Ovary (tissue), 10 donors: ENCODE measurements at places on chromosomes 12 and 14. TPM values are rescaled to one million over a fixed set of nuclear protein-coding genes. Genes with fewer than 3 reads are reported as not detected.

DNA sequence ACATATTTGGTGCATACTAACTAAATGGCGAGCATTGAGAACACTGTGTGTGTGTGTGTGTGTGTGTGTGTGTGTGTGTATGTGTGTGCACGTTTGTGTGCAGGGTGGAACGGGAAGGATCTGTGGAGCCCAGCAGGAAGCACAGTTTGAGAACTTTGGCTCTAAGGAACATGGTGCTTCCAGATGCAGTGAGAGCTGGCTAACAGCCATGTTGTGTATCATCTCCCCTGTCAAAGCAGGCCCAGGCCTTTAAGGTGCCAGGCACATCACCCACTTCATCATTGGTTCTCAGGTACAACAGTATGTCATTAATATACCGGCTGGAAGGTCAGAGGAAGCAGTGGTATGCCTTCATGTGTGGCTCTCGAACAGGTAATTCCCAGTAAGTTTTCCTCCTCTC lies 72.5 kb downstream of the SLC8A3 start:
- DNase-seq: no peak

DNA sequence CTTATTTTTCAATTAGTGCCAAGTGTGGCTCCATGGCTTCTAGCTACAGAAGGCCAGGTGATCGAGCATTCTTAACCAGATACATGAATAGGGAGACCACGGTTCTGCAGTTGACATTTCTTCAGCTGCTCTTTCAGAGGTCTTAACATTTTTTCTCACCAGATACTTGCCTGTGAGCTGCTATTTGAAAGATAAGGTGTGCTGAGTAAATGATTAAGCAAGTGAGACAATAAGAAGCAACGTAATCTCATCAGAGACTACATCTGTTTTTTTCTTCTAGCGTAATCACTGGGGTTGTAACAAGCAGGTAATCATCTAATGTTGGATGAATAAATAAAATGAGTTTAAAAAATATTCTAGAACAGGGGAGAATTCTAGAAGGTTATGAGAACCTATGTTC lies 912.9 kb downstream of the DIO2 start:
- no peak for DNase-seq

- DNase-seq: no peak
Observed at GRCh38 chr14:67269298-67270060, 28.2 kb downstream of the PALS1 start.

IFNG-AS1 gene
- not detected for total RNA-seq

FBLN5 gene
- 87.3 TPM for total RNA-seq

- DNase-seq: no peak
Observed at GRCh38 chr12:61397668-61398067, 862.5 kb upstream of the USP15 start.

- DNase-seq: no peak
Observed at GRCh38 chr12:111312708-111313107, 56.2 kb downstream of the PHETA1 start.

SLCO1A2 gene
- total RNA-seq: not detected

DNA sequence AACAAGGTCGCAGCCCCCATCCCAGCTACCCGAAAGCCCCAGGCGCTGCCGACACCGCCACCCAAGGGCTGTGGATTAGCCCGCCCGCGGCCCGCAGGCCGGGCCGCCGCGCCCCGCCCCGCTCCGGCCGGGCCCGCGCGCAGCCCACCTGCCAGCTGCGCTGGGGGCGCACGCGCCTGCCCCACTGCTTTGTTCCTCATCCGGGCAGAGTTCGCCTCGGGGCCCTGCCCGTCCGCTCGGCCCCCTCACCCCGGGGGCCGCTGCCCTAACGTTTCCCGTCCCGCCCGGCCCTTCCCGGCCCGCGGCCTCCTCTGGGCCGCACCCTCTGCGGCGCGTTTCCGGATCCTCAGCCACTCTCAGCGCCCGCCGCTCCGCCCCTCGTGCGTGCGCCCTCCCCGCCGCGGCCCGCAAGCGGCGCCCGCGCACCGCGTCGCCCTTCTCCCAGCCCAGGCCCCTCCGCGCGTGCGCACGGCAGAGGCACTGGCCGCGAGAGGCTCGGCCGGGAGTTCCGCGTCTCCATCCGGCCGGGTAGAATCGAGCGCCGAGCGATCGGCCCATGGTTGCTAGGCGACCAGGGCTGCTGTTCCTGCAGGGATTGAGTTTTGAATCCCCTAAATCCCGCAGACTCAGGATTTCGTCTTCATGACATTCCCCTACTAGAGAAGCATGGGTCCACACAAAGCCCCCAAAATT lies at the start of gene PRDM4:
TSS of gene PRDM4 (minus strand) at position 329 of the 693 bp plus-strand sequence. CDS start 622 bp downstream, outside the sequence.
- DNase-seq: peak; percentile 95

FAM161B gene
- total RNA-seq: 8.3 TPM

GRCh38 chr12:5694759-5695409 lies 250.2 kb downstream of the ANO2 start:
- no peak for DNase-seq

KRT82 gene
- total RNA-seq: not detected

CLEC1B gene
- total RNA-seq: not detected

AICDA gene
- total RNA-seq: not detected

GRCh38 chr12:106682594-106683234 lies 91.8 kb upstream of the RIC8B start:
- no peak for DNase-seq

DNA sequence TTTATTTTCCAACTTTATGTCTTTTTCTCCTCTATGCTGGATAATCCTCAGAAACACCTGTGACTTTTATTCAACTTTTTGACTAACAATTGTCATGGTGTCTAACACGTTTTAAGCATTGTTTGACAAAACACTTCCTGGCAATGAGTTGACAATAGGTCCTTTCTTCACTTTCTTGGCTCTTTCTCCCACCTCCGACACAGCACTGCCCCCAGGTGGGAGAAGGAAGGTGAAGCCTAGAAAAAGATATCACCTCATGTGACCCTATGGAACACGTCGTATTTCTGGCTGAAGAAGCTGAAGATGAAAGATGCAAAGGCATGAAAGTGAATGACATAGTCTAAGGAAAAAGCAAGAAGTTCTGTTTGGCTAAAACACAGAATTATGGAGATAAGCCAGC lies 430.0 kb downstream of the ETNK1 start:
- DNase-seq: no peak

DNA sequence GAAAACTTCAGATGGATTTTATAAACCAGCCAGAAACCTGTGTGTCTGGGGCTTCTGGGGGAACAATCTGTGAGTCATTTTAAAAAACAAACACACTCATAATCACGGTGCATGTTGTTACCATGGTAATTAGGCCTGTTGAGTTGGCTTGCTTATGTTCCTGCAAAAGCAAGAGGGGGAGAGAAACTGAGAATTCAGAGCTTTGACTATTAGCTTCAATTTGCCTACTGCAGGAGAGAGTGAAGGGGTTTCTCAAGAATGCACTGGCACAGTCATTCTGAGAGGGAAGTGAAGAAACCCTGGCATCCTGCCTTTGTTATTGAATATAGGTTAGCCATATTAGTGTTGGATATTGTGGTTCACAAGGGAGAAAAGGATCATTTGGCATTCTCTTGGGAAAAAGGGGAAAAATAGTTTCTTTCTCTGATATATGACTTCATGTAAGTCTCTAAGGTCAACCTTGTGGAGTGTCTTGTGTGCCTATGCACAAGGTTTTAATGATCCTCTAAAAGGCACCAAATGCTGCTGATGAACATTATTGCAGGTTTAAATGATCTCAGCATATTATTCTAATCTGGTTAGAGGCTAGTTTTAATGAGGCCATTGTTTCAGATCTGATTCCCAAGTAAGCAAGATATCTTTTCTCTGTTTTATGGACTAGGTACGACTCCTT lies 12.9 kb downstream of the GNG2 start:
- DNase-seq: no peak

DNA sequence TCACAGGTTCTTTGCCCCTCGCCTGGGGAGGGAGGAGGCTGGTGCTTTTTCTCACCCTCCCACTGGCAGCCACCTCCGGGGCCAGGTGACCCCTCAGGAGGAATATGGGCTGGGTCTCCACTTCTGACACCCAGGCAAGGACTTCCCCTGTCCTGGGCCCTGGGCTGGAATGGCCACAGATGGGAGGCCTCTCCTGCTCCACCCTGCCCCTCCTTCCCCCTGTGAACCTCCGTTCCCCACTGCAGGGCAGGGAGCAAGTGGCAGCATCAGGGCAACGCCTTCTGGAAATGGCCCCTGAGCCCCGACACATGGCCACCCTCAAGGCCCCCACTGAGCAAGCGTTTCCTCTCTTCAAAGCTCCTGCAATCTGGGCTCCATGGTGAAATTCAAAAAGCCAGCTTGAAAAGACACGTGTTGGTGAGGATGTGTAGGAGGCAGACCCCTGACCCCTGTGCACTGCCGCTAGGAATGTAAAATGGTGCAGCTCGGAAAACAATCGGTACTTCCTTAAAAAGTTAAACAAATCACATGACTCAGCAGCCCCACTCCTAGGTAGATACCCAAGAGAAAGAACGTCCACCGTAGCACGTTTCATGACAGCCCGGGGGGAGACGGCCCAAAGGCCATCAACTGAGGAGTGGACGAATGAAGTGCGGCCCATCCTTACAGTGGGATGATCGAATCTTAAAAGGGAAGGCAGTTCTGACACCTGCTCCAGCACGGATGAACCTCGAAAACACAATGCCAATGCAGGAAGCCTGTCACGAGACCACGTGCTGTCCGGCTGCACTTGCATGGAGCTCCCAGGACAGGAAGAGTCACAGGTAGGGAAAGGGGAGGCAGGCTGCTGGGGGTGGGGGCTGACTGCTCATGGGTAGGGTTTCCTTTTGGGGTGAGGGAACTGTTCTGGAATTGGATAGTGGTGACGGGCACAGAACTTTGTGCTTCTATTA lies 11.5 kb downstream of the XRCC3 start:
- DNase-seq: no peak

DNA sequence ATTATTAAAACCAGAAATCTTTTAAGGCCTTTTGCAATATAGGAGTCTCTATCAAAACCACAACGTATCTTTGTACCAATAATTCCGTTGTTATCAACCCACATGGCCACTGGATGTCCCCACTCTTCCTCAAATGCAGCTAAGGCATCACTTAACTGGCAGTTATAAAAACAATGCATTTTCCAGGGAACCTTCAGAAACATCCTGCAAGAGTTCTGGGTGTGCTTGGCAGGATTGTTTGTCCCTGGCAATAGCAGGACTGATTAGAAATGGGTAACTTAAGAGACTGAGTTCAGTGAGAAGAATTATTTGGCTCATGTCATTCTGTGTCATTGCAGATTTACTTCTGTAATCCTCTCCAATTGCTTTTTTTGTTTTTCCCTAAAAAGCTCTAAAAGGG lies 112.0 kb downstream of the SLC15A5 start:
- no peak for DNase-seq

MYF5 gene
- not detected for total RNA-seq

GRCh38 chr14:51595881-51596455 lies 55.7 kb upstream of the FRMD6 start:
- no peak for DNase-seq

GRCh38 chr12:38995249-38995648 lies 89.9 kb upstream of the CPNE8 start:
- no peak for DNase-seq

- DNase-seq: no peak
Observed at GRCh38 chr14:77099425-77100167, 1.5 kb downstream of the CIPC start.

GRCh38 chr12:50665170-50665569 lies 98.7 kb upstream of the ATF1 start:
- DNase-seq: no peak

DNA sequence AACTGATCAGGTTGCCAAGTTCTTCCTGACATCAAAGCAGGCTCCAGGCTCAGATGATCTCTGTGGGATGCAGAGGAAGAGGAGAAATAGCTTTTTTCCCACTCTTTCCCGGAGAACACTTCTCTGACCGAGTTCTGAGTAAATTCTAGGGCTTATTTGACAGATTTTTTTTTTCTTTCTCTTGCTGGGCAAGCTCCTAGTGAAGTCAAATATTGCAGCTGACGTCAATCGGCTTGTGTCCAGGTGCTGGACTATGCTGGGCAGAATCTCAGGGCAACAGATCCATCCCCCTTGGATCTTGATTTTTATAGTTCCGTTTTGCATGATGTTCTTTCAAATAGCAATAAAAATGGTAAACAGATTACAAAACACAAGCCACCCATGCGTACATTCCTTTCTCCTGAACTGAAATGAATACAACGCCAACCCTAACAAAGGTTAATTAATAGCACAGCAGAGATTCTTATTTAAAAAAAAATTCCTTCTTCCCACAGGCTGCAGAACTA lies 182.2 kb downstream of the NOVA1 start:
- DNase-seq: peak; percentile 68

GRCh38 chr12:54572881-54573280 lies 15.6 kb downstream of the PPP1R1A start:
- no peak for DNase-seq
